ENCODE measurements at places on chromosomes 5 and 9.

DNA sequence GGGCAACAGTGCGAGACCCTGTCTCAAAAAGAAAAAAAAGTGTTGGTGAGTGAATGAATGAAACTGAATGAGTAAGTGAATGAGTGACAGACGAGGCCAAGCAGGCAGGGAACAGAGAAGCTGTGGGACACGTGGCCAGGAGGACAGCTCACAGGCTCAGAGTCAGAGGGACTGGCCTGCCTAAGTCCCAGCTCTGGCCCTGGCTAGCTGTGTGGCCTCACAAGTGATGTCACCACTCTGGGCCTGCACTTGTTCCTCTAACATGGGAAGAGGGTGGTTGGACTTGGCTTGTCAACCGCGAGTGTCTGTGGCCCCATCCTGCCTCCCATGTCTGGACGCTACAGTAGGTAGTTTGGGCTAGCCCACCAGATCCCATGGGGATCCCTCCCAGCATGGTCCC lies 4.7 kb upstream of the PLPP7 start:
- no peak for DNase-seq

- DNase-seq: no peak
Observed at GRCh38 chr9:134947265-134947955, 29.7 kb upstream of the FCN1 start.

DNA sequence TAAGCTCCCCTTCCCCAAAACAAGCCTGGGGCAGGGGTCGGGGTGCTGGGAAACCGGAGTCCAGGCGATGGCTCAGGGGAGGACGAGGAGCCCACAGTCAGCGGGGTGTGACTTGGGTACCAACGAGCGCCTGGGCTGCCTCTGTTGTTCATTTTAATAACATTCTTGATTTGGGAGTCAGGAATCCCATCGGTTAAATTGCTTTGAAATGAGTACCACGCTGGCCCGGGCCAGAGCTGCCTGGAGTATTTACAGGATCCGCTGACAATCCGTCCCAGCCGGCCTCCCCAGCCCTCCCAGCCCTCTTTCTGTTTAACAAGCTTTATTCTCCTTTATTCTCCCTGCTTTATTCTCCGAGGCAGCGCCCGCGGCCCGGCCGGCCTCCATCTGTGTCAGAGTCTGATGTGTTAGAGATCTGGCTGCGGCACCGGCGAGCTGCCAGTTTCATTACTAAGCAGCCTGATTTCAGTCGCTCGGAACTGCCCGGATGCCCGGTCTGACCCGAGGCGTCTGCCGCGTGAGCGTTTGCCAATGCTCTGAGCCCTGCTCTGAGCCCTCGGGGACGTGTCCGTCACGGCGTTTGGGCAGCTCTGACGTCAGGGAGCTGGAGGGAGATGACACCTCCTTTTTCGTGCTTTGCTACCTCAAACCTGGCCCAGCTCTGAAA lies 16.5 kb upstream of the QRFP start:
- peak; percentile 59 for DNase-seq

DNA sequence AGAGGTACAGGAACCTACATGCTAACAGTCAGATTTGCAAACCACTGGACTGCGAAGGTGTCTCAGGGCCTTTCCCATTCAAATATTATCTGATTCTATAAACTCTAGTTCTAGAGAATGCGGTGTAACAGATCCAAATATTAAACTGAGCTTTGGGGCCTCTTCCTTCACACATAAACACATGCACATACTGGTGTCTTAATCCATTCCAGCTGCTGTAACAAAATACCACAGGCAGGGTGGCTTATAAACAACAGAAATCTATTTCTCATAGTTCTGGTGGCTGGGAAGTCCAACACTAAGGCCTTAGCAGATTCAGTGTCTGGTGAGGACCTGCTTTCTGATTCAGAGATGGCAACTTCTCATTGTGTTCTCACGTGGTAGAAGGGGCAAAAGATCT lies 30.2 kb downstream of the RETREG1 start:
- DNase-seq: no peak

- no peak for DNase-seq
Observed at GRCh38 chr9:126696401-126697145, 82.8 kb downstream of the LMX1B start.

DNA sequence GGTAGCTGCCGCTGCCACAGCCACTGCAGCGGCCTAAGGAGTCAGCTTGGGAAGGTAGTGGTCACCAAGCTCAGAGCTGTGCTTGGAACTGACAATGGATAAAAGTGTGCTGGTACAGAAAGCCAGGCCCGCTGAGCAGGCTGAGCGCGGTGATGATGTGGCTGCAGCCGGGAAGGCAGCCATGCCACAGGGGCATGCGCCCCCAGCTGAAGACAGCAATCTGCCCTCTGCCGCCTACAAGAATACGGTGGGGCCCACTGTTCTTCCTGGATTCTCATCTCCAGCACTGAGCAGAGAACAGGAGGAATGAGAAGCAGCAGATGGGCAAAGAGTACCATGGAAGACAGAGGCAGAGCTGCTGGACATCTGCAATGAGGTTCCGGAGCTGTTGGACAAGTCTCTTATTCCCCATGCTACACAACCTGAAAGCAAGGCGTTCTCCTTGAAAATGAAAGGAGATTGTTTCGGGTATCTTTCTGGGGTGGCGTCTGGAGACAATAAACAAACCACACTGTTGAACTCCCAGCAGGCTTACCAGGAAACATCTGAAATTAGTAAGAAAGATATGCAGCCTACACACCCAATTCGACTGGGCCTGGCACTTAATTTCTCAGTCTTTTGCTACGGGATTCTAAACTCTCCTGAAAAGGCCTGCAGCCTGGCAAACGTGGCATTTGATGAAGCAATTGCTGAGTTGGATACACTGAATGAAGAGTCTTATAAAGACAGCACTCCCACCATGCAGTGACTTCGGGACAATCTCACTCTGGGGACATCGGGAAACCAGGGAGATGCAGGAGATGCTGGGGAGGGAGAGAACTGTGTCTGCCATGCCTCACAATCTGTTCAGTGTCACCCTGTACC lies 22.8 kb upstream of the ANKRD18A start:
- DNase-seq: peak; percentile 53

GRCh38 chr5:68515514-68515913 lies 300.0 kb downstream of the PIK3R1 start:
- DNase-seq: no peak

GRCh38 chr9:87310827-87311523 lies 186.7 kb upstream of the DAPK1 start:
- DNase-seq: no peak

DNA sequence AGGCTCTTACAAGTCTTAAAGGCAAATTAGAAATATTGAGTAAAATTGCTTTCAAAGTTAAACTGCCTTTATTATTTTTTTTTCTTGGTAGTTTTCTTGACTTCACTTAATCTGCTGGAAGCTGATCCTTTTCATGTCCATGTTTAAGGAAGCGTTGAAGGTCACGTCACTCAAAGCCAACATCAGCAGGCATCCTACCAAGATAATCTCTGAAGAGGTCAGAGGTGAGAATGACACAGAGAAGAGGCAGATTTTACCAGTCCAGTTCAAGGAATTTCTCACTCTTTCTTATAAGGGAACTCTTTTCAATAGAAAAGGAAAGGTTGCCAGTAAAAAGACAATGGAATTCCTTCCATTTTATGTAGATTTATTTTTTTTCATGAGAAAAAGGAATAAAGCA lies 259.8 kb downstream of the ANXA1 start:
- DNase-seq: no peak

GRCh38 chr9:81416476-81417298 lies 272.7 kb downstream of the TLE1 start:
- DNase-seq: no peak

GRCh38 chr5:38051711-38052511 lies 206.4 kb upstream of the EGFLAM start:
- no peak for DNase-seq

- no peak for DNase-seq
Observed at GRCh38 chr5:6540111-6540827, 91.6 kb downstream of the UBE2QL1 start.

- no peak for DNase-seq
Observed at GRCh38 chr5:135238622-135239452, 160.2 kb downstream of the MACROH2A1 start.

DNA sequence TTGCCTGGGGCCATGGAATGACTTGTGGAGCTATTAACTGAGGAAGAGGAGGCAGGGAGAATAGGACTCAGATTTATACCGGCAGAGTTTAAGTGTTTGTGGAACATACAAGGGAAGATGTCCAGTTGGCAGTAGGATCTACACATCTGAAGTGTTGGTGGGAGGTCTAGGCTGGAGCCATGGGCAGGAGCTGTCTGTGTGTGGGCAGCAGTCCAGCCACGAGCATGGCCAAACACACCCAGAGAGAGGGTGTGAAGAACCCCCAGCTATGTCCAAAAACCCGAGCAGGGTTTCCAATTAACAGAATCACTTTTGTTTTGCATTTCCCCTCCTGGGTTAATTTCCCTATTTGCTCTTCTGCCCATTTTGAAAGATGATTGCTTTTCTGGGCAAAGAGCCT lies 393.7 kb downstream of the CDK5RAP2 start:
- no peak for DNase-seq

GRCh38 chr5:61280205-61280604 lies 51.9 kb upstream of the ZSWIM6 start:
- no peak for DNase-seq
